HFFc6 (cell line): ENCODE measurements at places on chromosomes 11 and 22. TPM values are rescaled to one million over a fixed set of nuclear protein-coding genes. Genes with fewer than 3 reads are reported as not detected.

GRCh38 chr22:43995798-43996169, 28.3 kb upstream of the PARVB start:
- DNase-seq, result no peak
- no peak overlapping the region for H3K27ac ChIP-seq
- no peaks in the 10 kb centered on the region; the same call in 1 of the 2 replicates for H3K27me3 ChIP-seq
- peaks cover 38% of the 10 kb centered on the region for H3K36me3 ChIP-seq
- peaks cover 21% of the 10 kb centered on the region for H3K4me1 ChIP-seq
- no peak overlapping the region for H3K4me3 ChIP-seq

The RFPL3 gene
- total RNA-seq, result not detected in 3 replicates

GRCh38 chr11:42958635-42959034, 353.2 kb upstream of the API5 start:
- no peaks in the 10 kb centered on the region; the same call in 1 of the 2 replicates for H3K27me3 ChIP-seq
- no peak overlapping the region for H3K4me3 ChIP-seq
- no peak for DNase-seq
- no peaks in the 10 kb centered on the region for H3K4me1 ChIP-seq
- no peaks in the 10 kb centered on the region; the same call in 1 of the 2 replicates for H3K36me3 ChIP-seq

DNA sequence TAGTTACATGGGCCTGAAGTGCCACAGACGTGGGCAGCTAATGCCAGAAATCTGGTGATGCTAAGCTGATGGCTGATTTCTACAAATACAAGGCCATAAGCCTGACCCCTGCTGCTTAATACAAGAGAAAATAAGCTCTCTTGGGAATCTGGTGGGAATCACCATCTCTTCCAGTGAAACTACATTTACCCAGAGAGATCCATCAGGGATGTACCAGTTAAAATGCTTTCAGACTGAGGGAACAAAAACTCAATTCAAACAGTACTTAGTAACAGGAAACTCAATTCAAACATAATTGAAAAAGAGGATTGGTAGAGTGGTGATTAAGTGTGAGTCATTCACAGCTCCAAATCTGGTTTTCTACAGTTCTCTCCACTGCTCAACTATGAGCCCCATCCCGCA, 1.7 kb upstream of the CAVIN3 start:
- peaks cover 44% of the 10 kb centered on the region for H3K4me1 ChIP-seq
- peaks cover 15% of the 10 kb centered on the region for H3K36me3 ChIP-seq
- H3K27ac ChIP-seq, result peak overlapping the region; percentile 98
- H3K4me3 ChIP-seq, result peak overlapping the region; percentile 96
- no peaks in the 10 kb centered on the region; the same call in 1 of the 2 replicates for H3K27me3 ChIP-seq

DNA sequence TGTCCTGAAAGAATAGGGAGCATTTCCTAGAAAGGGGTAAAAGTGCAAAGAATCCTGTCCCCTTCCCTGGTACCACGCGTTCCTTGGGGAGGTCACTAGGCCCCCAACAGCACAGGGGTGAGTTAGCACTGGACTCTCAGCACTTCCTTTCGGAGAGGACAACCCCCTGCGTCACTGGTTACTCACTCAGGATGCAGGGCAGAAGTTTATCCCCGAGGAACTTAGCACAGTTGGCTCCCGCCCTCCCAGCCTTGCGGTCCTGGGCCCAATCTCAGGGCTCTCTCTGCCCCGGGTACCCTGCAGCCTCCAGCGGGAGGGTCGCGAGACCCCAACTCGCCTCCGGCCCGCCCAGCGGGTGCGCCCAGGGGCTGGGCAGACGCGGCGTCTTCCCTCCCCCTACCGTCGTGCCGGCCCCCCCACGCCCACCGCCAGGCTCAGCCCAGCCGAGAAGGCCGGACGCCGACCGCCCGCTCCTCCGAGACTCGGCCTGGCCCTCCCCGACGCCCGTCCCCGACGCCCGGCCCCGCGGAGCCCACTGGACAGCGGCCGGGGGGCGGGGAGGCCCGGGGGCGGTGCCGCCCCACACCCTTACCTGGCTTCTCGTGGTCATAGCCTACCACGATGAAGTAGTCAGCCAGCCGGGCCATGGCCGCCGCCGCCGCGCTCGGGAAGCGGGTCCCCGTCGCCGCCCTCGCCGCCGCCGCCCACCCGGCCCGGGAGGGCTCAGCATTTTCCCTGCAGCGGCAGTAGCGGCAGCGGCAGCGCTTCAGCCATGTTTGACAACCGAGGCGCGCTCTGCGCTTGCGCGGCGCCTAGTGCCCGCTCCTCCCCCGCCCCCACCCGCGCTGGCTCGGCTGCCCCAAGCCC, at the start of gene SBF2:
Gene SBF2, minus strand, starts transcription at position 797 of the 867 bp plus-strand sequence. Its CDS starts 150 bp downstream, at position 647.
- H3K36me3 ChIP-seq, result peaks cover 46% of the 10 kb centered on the region
- H3K4me3 ChIP-seq, result peak within 1 kb of the TSS; percentile 95
- DNase-seq, result peak; percentile 89
- H3K27me3 ChIP-seq, result peaks cover 1% of the 10 kb centered on the region
- H3K4me1 ChIP-seq, result peaks cover 71% of the 10 kb centered on the region

The PDE3B gene
- total RNA-seq, result 0.03 to 0.07 TPM in 2 of 3 replicates, not detected in the other

DNA sequence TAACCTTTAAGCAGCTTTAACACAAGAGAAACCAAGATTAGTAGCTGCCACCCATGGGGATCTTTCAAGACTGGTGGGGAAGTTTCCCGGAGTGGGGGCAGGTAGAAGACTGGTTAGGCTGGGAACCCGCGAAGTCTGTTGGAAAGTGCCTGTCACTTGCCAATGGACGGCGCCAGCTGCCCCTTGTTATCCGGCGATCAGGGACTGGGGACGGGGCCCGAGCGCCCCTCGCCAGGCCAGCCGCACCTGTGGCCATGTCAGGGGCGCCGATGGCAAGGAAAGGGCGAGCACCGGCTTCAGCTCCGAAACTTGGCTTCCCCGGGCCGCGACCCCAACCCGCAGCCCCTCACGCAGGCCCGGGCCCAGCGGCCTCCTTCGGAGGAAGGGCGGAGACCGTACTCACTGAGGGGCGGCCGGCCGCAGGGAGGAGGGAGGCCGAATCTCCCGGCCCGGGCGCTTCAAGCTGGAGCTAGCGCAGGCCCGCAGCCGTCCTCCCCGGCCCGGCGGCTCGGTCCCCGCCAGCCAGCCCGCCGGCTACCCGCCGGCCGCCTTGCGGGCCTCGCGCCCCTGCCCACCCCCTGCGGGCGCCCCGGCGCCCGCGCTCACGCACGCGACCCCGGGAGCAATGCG, 539 bp downstream of the EIF4ENIF1 start:
- H3K27me3 ChIP-seq, result peaks cover 1% of the 10 kb centered on the region; the same call in 1 of the 2 replicates
- peaks cover 31% of the 10 kb centered on the region for H3K4me1 ChIP-seq
- peak overlapping the region; percentile 89 for H3K4me3 ChIP-seq
- peak overlapping the region; percentile 62 for H3K27ac ChIP-seq
- no peak for DNase-seq
- peaks cover 4% of the 10 kb centered on the region; the same call in 1 of the 2 replicates for H3K36me3 ChIP-seq

DNA sequence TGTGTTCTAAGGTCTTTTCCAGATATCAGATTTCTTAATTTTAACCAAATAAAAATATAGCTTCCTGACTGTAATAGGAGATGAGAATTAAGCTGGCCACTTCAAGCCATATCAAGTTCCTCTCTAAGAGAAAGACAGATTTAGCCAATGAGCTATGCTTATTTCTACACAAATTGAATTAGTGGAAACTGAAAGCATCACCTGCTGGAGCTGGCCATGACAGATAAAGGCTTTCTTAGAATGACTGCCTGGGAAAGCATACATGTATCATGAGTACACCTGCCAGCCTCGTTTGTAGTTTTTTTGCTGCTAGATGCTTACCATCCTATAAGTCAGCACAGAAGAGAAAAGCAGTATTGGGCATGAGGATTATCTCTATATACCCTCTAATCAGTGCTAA, 53.5 kb upstream of the DBX1 start:
- no peaks in the 10 kb centered on the region for H3K4me1 ChIP-seq
- H3K27ac ChIP-seq, result no peak overlapping the region
- H3K36me3 ChIP-seq, result no peaks in the 10 kb centered on the region
- H3K4me3 ChIP-seq, result no peak overlapping the region

- peaks cover 14% of the 10 kb centered on the region for H3K4me1 ChIP-seq
- H3K36me3 ChIP-seq, result no peaks in the 10 kb centered on the region
- no peak overlapping the region for H3K4me3 ChIP-seq
- no peak overlapping the region for H3K27ac ChIP-seq
Observed at GRCh38 chr11:6855971-6856541, 6.8 kb upstream of the OR10A2 start.

The FDXACB1 gene
- total RNA-seq, result 1.0 and 1.4 TPM in 2 replicates

DNA sequence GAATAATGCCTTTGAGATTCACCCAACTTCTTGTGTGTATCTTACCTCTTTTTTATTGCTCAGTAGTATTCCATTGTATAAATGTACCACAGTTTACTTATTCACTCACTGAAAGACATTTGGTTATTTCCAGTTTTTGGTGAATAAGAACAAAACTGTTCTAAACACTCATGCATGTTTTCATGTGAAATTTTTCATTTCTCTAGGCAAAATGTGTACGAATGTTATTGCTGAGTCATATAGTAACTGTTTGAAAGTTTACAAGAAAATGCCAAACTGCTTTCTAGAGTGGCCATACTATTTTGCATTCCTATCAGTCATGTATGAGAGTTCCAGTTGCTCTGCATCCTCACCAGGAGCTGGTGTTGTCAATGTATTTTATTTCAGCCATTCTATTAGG, 8.8 kb upstream of the EMSY start:
- H3K4me3 ChIP-seq, result no peak overlapping the region
- H3K27ac ChIP-seq, result no peak overlapping the region
- H3K36me3 ChIP-seq, result peaks cover 7% of the 10 kb centered on the region
- peaks cover 2% of the 10 kb centered on the region; the same call in 1 of the 2 replicates for H3K27me3 ChIP-seq
- no peaks in the 10 kb centered on the region for H3K4me1 ChIP-seq
- DNase-seq, result peak; percentile 12

GRCh38 chr11:35682230-35683173, 19.9 kb downstream of the TRIM44 start:
- peaks cover 46% of the 10 kb centered on the region for H3K4me1 ChIP-seq
- no peaks in the 10 kb centered on the region for H3K27me3 ChIP-seq
- peak; percentile 30 for DNase-seq
- H3K4me3 ChIP-seq, result peak overlapping the region; percentile 61
- peak overlapping the region; percentile 56 for H3K27ac ChIP-seq
- peaks cover 9% of the 10 kb centered on the region; the same call in 1 of the 2 replicates for H3K36me3 ChIP-seq

DNA sequence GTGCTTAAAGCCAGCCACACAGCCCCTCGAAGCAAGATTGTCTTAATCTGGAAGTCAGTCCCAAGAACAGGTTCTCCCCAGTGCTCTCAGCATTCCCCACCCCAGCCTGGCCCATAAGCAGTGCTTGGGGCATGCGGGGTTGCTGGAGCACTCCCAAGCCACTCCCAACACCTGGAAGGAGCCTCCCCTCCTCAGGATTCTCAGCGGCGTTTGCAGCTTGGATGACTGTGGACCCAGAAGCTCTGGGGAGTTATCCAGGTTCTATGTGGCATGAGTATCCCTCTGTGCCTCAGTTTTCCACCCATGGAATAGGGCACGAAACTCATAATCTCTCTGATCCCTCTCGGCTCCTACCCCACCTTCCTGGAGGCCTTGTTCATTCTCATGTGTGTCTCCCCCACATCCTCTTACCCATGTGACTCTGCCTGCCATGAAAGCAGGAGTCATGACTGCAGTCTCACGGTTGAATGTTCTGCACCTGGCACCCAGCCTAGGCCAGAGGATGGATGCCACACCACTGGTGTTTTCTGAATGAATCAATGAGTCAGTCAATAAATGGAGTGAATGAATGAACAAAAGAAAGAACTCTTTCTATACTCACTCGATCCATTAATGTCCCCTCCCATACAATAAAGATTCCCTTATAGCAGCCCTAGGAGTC, 33.4 kb upstream of the WNT7B start:
- peaks cover 4% of the 10 kb centered on the region for H3K36me3 ChIP-seq
- peak overlapping the region; percentile 60; the same call in 1 of the 2 replicates for H3K27ac ChIP-seq
- peaks cover 70% of the 10 kb centered on the region for H3K4me1 ChIP-seq
- no peak overlapping the region for H3K4me3 ChIP-seq
- peak; percentile 34 for DNase-seq
- H3K27me3 ChIP-seq, result no peaks in the 10 kb centered on the region; the same call in 1 of the 2 replicates

The ROM1 gene
- 3.4 to 3.8 TPM (median 3.5 TPM) in 3 replicates for total RNA-seq

The CLDN5 gene
- 0.21 TPM in 1 of 3 replicates, not detected in the others for total RNA-seq

The SAA2 gene
- not detected in 3 replicates for total RNA-seq

The RASSF10 gene
- total RNA-seq, result not detected in 3 replicates

The RAG1 gene
- total RNA-seq, result 0.10 and 0.31 TPM in 2 replicates

DNA sequence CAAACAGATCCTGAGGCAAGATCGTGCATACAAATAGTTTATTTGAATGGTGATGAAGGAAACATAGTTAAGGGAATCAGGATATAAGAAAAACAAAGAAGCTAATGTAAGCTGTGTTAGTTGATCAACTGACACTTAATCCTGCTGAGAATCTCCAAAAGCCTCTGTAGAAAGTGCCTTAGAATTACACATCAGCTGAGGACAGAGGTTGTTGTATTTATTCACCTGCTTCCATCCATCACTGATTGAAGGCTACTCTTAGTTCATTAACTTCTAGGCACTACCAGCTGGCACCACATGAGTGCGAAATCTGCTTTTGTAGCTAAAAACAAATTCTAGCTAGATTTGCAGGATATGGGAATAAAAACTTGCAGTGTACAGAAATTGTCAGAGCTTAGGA, 1082.0 kb upstream of the CNTN5 start:
- no peak overlapping the region for H3K4me3 ChIP-seq
- peaks cover 48% of the 10 kb centered on the region for H3K4me1 ChIP-seq
- no peaks in the 10 kb centered on the region for H3K36me3 ChIP-seq
- no peak overlapping the region for H3K27ac ChIP-seq
- no peaks in the 10 kb centered on the region for H3K27me3 ChIP-seq

The BACE1 gene
- 55.2 to 75.4 TPM (median 60.4 TPM) in 3 replicates for total RNA-seq

DNA sequence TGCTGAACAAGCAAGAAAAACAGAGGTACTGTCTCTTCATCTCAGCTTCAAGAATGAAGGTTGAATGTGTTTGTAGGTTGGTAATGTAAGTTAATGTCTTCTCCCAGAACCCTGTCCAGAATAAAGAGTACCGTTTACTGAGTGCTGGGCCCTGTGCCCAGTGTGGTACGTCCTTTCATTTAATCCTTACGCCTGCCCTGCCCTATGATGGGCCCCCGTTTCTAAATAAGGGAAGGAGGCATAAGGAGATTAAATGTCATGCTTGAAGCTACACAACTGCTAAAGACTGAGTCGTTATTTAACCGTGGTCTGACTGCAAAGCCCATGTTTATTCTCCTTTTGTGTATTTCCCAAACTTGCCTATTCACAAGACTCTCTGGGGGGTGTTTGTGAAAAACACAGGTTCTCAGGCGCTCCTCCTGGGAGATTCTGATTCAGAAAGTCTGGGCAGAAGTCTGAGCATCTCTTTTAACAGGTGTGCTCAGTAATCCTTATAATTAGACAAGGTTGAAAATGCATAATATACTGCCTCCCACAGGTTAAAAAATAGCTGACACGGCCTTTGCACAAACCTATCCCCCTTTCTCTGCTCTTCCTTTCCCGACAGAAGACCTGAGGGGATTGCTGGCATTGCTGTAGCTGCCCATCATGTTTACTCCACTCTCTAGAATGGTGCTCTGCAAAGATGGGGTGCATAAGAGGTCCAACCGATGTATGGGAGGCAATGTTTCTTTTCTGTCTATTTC, 56.3 kb upstream of the ZBTB44 start:
- no peaks in the 10 kb centered on the region for H3K4me1 ChIP-seq
- no peaks in the 10 kb centered on the region for H3K36me3 ChIP-seq
- H3K4me3 ChIP-seq, result no peak overlapping the region
- no peak overlapping the region for H3K27ac ChIP-seq
